ENCODE measurements at places on chromosomes 5 and 9. TPM values are rescaled to one million over a fixed set of nuclear protein-coding genes. Genes with fewer than 3 reads are reported as not detected.

IL33 gene
- total RNA-seq: not detected

DIPK1B gene
- total RNA-seq: 38.2 TPM

ZDHHC21 gene
- 9.0 TPM for total RNA-seq

PTGER4 gene
- 0.37 TPM for total RNA-seq

CDX1 gene
- 0.22 TPM for total RNA-seq

NR5A1 gene
- total RNA-seq: 0.37 TPM

GMCL2 gene
- not detected for total RNA-seq

IL4 gene
- not detected for total RNA-seq

FOXD1 gene
- 0.31 TPM for total RNA-seq

PHF24 gene
- total RNA-seq: 0.68 TPM

PCDHA2 gene
- 0.20 TPM for total RNA-seq

Data from H9 (cell line).